ENCODE measurements at places on chromosomes 3 and 15.

DNA sequence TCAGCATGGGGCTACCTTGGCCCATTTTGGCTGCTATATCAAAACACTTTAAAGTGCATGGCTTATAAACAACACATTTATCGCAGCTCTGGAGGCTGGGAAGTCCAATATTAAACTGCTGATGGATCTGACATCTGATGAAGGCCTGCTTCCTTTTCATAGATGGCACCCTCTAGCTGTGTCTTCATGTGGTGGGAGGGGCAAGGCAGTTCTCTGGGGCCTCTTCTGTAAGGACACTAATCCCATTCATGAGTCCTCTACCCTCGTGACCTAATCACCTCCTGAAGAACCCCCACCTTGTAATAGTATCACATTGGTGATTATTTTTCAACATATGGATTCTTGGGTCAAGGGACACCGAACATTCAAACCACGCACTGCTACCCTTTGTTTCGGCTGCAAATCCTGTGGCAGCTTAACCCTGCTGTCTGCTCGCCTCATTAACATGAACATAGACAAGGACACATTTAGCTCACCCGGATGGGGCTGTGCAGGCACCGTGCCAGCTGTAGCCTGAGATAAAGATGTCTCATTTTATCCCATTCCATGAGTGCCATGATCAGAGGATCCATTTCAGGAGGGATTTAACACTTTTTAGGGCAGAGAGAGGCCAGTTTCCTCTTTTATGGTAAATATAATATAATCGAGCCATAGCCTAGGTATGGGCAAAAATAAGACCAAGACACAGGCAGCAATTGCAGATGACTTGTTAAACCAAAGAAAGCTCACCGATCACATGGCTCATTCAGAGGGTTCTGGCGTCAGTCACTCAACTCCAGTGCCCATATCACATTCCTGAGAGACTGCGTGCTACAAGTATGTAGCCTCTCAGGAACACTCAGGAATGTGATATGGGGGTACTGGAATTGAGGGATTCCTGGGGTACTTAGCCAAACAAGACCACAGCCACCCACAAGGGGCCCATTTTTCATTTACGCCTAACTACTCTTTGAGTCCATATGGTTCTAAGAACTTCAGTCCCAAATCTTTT, 251.1 kb upstream of the ST8SIA2 start:
- no peak for DNase-seq

GRCh38 chr15:62927836-62928235, 114.7 kb upstream of the TPM1 start:
- no peak for DNase-seq

- DNase-seq, result no peak
Measured at GRCh38 chr15:58932710-58933280, 684 bp downstream of the SLTM start.

DNA sequence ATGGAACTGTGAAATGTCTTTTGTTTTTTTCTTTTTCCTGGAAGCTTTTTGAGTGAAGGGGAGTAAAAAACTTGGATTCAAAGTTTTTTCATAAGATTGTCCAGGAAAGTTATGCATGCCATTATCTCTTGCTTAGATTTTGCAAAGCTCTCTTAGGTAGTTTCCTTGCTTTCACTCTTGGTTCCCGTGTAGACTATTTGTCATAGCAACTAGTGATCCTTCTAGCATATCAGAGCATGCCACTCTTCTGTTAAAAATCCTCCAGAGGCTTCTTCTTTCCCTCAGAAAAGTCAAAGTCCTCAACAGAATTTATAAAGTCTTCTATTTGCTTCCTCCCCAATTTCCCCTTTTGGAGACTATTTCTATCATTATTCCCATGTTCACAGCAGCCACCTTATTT, 21.1 kb downstream of the GTF2E1 start:
- DNase-seq, result no peak

GRCh38 chr3:44862226-44862637, 520 bp downstream of the TMEM42 start:
- DNase-seq, result peak; percentile 10

- no peak for DNase-seq
Measured at GRCh38 chr15:70424937-70425411, 327.3 kb upstream of the TLE3 start.

DNA sequence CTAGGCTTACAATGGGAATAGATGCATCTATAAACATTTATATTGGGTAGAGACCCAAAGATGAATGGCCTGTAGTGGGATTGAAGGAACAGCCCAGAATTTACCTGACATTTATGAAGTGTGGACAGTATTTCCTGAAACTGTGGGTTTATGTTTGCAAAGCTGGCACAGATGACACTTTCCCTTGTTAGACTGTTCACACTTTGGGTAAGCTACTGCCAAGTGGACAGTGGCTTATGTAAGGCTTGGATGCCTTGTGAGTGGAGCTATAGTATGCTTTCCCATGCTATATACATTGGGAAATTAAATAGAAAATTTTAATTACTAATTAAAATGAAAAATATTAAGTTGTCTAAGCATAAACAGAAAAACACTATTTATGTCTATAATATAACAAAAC, 48.5 kb downstream of the STARD9 start:
- no peak for DNase-seq

- no peak for DNase-seq
Measured at GRCh38 chr3:8446845-8447244, 54.8 kb upstream of the LMCD1 start.

DNA sequence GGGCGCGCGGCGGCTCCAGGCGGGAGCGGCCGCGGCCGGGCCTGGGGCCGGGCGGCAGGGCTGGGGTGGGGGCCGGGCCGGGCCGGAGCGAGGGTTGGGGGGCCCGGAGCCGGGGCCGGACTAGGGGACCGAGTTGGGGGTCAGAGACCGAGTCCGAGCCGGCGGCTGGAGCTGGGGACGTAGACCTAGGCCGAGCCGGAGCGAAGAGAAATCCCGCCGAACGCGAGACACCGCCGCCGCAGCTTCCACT, 37.3 kb downstream of the HMCES start:
- no peak for DNase-seq

GRCh38 chr15:89361451-89362202, 27.0 kb upstream of the POLG start:
- DNase-seq, result no peak

DNA sequence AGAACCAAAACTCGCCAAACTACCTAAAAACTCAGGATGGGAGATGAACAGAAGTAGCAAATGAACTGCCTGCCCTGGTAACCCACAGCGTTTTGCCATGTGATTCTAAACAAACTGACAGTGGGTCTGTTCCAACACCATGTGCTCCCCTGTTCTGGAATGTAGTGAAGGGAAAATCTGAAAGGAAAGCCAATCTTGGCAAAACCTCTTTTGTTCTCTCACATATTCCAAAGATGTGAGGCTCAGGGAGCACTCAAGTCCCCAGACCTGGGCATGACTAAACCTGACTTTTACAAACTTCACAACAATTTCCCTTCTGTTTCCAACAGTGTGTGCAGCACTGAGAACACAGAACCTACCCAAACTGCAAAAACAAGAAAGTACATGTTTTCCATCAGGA, 116.1 kb downstream of the IMPG2 start:
- no peak for DNase-seq

DNA sequence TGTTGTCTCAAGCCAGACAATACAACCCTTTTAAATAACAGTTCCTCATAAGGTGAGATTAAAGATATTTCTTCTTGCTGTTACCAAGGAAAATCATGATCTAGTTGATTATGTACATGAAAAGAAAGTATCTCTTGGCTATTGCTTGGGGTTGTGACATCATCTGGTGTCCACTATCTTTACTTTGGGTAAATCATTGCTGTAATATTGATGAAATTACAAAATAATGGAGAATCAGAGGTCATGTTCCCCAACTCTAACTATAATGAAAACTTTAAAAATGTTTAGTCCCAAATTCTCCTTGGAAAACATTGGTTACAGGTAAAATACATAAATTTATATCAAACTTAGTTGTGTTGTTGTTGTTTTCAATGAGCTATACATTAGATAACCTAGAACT, 142.2 kb downstream of the ARPP21 start:
- DNase-seq, result no peak

DNA sequence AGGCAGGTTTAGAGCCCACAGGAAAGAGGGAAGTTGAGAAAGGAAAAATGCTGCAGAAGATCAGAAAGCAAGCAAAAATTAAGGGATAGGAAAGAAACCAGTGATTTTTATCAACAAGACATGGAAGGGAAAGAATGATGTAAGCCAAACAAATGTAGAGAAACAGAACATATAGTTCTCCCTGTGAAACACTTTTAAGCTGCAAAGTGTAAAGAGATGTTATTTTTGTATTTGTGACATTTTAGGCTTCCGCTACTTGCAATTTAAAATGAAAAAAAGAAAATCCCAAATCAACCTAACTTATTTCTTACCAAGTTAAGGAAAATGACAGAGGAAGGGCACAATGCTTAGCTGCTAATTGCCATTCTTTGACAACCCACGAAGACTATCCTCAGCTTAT, 111.6 kb downstream of the PDCD6IP start:
- no peak for DNase-seq

GRCh38 chr3:1824359-1824758, 274.3 kb upstream of the CNTN4 start:
- DNase-seq, result no peak

- no peak for DNase-seq
Measured at GRCh38 chr3:74562558-74563269, 51.7 kb downstream of the CNTN3 start.

- no peak for DNase-seq
Measured at GRCh38 chr3:13110678-13111116, 37.5 kb upstream of the IQSEC1 start.

GRCh38 chr15:95501865-95502264, 828.6 kb upstream of the NR2F2 start:
- DNase-seq, result no peak

- no peak for DNase-seq
Measured at GRCh38 chr3:43796041-43796596, 105.4 kb downstream of the ABHD5 start.

DNA sequence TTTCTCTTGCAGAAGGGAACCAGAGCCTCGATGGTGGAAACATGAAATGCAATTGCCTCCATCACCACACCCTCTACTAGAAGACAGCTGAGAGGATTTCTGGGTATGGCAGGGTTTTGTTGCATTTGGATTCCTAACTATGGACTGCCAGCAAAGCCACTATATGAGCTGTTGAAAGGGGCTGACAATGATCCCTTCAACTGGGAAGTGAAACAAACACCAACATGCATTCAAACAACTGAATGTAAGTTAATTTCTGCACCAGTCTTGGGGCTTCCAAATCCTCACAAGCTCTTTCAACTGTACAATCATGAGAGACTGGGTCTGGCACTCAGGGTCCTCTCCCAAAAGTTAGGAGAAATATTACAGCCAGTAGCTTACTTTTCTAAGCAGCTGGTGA, 116.7 kb upstream of the PLCL2 start:
- no peak for DNase-seq

DNA sequence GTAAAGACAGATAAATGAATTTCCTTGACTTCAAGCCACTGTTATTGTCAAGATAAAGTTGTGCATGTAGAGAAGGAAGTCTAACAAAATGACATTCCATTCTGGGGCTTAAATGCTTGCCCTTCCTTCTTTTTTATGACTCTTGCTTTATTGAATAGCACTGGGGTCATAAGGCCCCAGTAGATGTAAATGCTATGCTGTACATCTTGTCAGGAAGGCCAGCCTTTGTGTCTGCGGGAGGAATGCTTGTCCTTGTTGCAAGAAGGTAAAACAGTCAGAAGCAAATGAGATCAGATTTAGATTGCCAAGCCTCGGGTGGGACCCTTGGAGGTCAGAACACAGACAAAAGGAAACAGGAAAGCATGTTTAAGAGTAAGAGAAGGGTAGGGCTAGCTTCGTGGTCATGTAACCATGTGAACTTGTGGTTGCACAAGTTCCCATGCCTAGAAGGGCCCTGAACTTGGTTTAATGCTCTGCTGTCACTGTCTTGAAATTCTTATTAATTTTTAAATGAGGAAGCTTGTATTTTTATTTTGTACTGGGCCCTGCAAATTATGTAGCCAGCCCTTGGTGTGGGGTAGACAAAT, 81.5 kb downstream of the PPM1L start:
- no peak for DNase-seq

DNA sequence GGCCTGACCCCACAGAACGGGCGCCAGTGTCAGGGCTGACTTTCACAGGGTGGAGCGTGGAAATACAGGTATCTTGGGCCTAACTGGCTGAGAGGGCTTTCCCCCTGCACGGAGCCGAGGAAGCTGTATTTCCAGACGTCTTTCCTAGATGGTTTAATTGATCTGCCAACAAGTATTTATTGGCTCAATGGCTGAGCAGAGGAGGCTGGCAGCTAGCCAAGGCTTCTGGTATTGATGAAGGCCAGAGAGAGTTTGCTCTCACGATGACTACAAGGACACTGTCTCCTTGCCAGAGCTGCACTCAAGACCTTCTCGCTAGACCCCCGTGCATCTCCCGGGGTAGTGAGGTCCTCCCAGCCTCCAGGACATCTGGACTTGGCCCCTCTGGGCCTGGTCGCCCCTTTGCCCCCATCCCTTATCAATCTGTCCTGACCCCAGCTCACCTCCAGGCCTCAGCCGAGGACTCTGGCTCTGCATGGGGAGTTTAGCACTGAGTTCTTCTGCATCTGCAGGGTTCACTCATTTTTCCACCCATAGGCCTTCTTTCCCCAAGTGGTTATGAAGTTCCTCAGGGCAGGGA, 20.6 kb downstream of the SPSB4 start:
- DNase-seq, result no peak

GRCh38 chr3:186022931-186023330, 85.1 kb upstream of the TRA2B start:
- no peak for DNase-seq

DNA sequence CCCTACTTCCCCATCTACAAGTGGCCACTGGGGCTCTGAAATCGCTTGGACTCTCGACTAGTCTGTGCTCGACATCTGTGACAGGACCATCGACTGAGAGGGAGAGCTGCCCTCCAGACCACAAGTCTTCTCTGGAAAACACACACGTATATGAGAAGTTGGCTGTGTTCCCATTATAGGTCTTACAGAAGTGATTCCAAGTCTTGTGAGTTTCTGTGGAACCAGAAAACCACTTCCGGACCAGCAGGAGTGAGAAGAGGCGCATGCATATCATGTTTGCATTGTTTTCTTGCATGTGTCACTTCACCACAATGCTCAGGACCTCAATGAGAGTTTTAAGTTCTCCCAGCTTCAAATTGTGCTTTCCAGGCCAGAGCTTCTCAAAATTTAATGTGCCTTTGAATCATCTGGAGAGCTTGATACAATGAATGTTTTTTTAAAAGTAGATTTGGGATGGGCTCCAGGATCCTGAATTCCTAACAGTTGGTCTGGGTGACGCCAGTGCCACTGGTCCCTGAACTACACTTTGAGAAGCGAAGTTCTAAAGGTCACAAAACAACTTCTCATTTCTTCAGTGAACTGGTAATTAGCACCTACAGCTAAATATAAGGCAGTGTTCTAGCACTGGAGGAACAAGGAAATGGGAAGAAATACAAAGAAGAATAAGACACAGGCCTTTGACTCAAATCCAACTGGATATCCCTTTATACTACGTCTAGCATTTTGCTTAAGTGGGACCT, 15.7 kb downstream of the LIPC start:
- no peak for DNase-seq

- no peak for DNase-seq
Measured at GRCh38 chr3:17500618-17501017, 241.8 kb downstream of the TBC1D5 start.

Data from SHP77 (cell line).